HAP-1 (cell line): ENCODE measurements at places on chromosomes 1 and 21.

DNA sequence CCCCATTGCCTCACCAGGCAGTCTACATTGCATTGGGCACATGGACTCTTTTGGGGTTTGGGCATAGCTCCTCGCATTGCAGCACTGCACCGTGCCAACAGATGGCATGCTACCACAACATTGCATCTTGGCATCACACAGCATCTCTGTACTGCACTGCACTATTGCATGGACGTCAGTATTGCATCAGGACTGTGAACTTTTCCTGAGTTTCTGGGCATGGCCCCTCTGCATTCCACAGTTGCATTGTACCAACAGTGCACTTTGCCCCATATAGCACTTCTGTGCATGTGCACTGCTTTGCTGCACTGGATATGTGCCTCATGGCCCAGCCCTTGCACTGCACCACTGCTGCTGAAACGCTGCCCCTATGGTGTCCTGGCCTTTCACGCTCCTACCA lies 9.6 kb downstream of the PTPRU start:
- no peak for DNase-seq

DNA sequence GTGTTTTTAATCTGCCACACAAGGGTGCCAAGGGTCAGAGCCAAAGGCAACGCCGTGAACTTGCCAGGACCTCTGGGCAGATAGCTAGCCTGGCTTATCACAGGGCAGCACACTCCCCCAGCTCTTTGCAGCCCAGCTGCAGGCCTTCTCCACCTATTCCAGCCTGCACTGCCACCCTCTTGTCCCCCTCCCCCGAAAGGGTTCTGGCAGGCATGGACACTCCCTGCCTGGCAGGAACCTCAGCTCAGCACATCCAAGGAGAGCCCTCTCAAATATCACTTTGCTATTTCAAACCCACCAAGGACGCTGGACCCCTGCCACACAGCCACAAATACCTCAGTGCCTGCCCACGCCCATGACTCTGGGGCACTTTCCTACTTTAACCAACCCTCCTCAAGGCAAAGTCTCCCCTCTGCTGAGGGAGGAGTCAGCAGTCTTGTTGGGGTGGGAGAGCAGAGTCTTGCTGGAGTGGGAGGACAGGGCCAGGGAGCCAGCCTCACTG lies 9.1 kb downstream of the SSBP3 start:
- no peak for DNase-seq

DNA sequence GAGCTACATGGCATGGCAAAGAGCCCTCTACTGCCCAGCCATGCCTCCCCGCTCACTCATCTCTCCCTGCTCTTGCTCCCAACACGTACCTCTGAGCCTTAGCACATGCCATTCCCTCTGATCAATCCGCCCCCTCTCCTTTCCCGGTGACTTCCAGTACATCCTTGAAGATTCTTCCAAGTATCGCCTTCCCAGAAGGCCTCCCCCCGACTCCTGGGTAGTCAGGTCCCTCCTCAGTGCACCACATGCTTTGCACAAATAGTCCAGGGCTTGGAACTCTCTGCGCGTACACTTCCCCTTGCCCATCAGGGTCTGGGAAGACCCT lies 77.0 kb upstream of the IFFO2 start:
- no peak for DNase-seq

DNA sequence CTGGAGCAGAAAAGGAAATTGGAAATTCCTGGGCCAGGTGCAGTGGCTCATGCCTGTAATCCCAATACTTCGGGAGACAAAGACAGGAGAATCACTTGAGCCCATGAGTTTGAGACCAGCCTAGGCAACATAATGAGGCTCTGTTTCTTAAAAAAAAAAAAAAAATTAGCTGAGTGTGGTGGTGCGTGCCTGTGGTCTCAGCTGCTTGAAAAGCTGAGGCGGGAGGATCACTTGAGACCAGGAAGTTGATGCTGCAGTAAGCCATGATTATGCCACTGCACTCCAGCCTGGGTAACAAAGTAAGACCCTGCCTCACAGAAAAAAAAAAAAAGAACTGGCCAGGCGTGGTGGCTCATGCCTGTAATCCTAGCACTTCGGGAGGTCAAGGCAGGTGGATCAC lies 56.7 kb downstream of the SRSF11 start:
- no peak for DNase-seq

DNA sequence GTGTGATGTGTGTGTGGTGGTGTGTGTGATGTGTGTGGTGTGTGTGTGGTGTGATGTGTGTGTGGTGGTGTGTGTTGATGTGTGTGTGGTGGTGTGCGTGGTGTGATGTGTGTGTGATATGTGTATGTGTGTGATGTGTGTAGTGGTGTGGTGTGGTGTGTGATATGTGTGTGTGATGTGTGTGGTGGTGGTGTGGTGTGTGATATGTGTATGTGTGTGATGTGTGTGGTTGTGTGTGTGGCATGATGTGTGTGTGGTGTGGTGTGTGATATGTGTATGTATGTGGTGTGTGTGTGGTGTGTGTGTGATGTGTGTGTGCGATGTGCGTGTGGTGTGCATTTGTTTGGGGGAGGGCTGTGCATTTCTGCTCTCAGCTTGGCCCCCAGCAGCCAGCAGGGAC lies 7.1 kb upstream of the PCBP3 start:
- DNase-seq: no peak

DNA sequence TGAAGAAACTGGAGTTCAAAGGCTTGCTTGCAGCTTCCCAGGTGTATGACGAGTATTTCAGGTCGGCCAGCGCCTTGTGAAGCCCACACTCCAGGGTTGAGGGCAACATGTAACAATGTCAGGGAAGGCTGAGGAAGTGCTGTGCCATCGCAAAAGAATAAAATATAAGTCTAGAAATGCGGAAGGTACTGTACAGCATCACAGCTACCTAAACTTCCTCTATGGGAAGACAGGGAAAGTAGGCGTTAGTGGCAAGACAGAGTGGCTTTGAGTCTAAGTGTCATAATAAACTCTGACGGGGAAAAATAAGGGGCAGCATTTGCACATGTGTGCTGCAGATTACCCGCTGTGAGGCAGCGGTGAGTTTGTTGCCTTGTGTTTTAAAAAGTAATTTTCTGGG lies 28.9 kb downstream of the DOP1B start:
- DNase-seq: no peak

DNA sequence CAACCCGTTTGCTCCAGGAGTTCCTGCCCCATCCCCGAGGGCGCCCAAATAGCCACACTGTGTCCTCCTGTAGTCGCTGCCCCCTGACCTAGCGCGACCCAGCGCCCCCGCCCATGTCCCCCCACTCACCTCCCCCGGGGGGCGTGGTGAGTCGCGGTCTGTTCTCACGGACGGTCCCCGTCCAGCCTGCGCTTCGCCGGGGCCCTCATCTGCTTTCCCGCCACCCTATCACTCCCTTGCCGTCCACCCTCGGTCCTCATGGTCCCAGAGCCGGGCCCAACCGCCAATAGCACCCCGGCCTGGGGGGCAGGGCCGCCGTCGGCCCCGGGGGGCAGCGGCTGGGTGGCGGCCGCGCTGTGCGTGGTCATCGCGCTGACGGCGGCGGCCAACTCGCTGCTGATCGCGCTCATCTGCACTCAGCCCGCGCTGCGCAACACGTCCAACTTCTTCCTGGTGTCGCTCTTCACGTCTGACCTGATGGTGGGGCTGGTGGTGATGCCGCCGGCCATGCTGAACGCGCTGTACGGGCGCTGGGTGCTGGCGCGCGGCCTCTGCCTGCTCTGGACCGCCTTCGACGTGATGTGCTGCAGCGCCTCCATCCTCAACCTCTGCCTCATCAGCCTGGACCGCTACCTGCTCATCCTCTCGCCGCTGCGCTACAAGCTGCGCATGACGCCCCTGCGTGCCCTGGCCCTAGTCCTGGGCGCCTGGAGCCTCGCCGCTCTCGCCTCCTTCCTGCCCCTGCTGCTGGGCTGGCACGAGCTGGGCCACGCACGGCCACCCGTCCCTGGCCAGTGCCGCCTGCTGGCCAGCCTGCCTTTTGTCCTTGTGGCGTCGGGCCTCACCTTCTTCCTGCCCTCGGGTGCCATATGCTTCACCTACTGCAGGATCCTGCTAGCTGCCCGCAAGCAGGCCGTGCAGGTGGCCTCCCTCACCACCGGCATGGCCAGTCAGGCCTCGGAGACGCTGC lies 1.1 kb downstream of the HTR6 start:
- DNase-seq: no peak

DNA sequence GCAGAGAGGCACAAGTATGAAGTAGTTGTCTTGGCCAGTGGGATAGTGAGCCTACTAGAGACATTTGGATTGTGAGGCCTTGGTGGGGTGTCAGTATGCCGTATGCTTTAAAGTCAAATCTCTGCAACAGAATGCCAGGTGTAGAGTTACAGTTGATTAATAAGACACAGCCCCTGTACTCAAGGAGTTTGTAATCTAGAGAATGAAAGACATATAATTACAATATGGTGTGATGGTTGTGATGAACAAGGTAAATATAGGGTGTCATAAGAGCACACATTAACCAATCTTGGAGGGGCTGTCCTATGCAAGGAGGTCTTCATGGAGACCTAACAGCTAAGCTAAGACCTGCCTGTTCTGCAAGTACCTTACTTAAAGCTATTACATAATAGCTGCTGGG lies 113.1 kb downstream of the ATF6 start:
- no peak for DNase-seq

- no peak for DNase-seq
Observed at GRCh38 chr1:40422630-40423263, 27.5 kb upstream of the ZFP69B start.

DNA sequence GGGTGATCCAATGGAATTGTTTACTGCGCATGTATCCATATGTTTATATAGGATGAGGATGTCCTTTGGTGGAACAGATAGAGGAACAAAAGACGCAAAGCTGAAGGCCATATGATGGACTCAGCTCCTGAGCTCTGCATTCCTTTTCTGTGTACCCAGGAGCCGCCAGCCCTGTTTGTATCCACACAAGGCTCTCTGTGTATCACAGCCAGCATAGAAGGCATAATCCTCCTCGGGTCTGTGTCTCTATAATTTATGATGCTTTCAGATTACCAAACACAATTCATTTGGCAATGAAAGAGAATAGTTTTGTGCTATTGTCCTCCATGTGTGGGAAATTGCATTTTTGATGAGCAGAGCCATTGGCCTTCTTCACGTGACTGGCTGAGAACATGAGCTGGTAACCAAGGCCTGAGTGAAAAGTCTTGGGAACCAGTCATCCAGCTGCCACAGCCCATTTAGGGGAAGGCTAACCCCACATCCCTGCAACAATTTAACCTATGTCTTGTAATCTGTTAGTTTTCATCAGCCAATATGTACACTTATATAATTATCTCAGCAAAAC lies 119.2 kb downstream of the PBX1 start:
- DNase-seq: no peak

GRCh38 chr1:160168016-160168415 lies 16.6 kb downstream of the ATP1A4 start:
- no peak for DNase-seq

- no peak for DNase-seq
Observed at GRCh38 chr1:78143152-78143551, 97.4 kb downstream of the GIPC2 start.

- no peak for DNase-seq
Observed at GRCh38 chr1:56168176-56168575, 411.2 kb downstream of the PLPP3 start.

GRCh38 chr1:111217183-111217910 lies 10.2 kb upstream of the CHI3L2 start:
- no peak for DNase-seq

GRCh38 chr21:14383596-14384180 lies 742 bp upstream of the HSPA13 start:
- DNase-seq: no peak

DNA sequence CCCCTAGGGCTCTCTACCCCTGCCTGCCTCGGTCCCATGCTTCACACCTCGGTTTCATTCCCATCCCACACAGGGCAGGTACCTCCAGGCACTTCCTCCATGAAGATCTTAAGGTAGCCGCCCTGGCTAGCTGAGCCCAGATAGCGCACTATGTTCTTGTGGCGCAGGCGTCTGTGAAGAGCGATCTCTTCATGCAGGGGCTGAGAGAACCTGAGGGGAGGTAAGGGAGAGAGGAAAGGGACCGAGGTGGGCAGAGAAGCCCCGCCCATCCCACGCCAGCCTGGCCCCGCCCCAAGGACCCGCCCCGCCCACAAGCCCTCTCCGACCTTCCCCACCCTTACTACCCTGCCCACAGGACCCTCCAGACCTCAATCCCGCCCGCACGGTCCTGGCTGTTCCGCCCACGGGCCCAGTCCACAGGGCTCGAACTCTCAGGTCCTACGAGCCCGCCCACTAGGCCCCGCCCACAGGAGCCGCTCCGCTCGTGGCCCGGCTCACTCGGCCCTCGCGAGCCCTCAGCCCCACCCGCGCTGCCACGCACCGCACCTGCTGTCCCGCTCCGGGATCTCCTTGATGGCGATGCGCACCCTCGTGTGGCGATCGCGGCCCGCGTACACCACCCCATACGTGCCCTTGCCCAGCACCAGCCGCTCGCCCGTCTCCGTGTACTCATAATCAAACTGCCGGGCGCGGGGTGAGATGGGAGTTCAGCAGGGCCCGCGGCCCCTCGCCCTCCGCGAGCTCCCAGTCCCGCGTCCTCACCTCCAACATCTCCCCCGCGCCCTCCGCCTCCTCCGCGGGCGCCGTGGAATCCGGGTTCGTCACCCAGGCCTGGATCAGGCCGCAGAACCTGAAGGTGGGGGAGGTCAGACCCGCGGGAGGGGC lies 6.4 kb downstream of the MAP3K6 start:
- no peak for DNase-seq

- peak; percentile 64 for DNase-seq
Observed at GRCh38 chr1:10755970-10756521, 40.4 kb downstream of the CASZ1 start.

DNA sequence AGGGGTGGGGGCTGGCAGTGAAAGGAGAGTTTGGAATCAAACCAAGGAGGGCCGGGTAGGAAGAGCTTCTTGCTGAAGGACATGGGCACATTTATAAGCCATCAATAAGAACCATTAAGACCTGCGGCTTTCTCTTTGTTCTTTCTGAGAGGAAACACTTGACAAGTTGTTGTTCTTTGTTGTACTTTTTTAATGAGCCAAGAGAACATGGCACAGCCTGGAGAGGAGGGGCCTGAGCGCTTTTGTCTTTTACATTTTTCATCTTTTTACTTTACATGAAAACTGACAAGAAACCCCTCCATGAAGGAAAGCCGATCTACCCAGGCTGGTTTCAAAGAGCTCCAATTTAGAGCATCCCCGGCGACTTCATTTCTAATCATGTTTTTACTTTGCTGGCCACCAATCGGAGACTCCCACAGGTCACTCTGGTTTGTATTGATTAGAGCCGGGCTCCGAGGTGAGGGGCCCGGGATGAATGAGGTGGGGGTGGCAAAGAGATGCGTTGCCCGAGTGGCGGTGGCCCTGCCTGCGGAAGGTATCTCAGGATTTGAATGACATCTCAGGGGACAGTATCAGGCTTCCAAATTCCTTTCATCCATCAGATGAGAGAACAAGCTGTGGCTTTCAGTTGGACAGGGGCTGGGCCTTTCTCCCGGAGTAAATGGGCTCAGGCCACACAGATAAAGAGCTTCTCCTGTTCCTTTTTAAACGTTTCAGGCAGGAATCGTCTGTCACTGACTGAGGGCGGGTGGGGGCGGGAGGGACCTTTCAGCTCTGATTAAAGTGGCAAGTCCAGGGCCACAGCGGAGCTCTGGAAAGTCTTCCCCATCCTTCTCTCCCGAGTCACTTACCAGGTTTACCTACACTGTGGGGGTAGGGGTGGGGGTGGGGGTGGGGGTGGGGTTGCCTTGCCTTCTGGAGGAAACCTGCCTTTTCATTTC lies 138.8 kb upstream of the ARHGEF16 start:
- no peak for DNase-seq

GRCh38 chr21:31366825-31367224 lies 22.8 kb upstream of the TIAM1 start:
- no peak for DNase-seq

GRCh38 chr21:37074546-37074945 lies 1.5 kb downstream of the TTC3 start:
- no peak for DNase-seq
